ENCODE measurements at places on chromosomes 4 and X.

- no peak for DNase-seq
Measured at GRCh38 chr4:98630737-98631454, 27.5 kb downstream of the TSPAN5 start.

DNA sequence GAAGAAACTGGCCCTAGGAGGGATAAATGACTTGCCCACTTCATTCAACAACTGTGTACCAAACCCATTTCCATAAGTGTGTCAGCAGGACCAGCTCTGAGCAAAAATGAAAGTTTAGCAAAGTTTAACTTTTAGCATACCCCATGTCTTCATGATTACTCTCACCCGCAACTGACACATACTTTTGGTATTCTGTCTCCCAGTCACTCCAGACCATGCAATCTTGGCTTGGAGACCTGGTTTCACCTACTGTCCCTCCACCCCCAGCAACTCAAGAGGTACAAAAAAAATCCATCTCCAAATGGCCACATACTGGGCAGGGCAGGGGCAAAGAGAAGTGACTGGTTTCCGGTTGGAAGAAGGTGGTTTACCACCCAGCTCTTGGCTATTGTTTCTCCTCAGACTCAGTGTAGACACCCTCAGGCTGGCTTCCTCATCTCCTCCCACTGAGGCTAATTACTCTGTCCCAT lies 79.8 kb downstream of the RLIM start:
- no peak for DNase-seq

DNA sequence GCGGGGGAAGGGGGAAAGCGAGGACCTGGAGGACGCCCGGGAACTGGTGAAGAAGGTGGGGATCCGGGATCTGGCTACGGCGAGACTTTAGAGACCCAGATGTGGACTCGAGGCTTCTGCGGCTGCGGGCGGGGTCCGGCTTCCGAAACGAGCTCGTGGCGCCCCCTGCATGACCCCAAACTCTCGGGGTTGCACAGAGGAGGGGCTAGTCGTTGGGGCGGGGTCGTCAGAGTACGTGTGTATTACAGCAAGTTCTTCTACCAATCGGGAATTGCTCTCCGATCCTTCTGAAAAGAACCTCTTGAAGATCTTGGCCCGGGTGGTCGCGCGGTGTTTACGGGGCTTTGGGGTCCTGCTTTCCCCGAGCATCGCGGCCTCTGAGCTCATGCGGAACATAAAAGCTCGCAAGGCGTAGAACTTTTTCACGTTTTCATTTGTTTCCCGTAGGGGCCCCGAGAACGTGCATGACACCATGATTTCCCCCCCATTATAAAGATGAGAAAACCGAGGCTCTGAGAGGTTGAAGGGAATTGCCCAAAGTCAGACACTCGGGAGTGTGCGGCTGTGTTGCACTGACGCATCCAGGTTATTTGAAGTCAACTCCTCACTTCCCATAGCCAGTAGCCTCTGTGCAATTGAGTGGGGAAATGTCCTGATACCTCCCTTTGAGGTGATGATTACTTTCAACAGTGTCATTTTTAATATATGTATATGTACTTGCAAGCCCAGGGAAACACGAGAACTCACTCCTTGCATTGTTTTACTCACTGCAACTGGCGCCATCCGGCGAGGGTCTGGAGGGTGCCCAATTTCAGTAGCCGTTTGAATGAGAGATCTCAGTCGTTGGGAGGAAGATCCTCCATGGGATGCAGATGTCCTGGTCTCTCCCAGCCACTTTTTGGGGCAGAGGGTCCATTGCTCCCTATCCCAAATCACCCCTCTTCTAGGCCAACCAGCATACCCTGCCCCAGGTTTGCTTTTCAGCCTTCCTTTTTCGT lies at the start of gene BEND4:
Gene BEND4, minus strand, starts transcription at position 149 of the 998 bp plus-strand sequence. CDS start 512 bp downstream, outside the sequence.
- DNase-seq: peak; percentile 5

DNA sequence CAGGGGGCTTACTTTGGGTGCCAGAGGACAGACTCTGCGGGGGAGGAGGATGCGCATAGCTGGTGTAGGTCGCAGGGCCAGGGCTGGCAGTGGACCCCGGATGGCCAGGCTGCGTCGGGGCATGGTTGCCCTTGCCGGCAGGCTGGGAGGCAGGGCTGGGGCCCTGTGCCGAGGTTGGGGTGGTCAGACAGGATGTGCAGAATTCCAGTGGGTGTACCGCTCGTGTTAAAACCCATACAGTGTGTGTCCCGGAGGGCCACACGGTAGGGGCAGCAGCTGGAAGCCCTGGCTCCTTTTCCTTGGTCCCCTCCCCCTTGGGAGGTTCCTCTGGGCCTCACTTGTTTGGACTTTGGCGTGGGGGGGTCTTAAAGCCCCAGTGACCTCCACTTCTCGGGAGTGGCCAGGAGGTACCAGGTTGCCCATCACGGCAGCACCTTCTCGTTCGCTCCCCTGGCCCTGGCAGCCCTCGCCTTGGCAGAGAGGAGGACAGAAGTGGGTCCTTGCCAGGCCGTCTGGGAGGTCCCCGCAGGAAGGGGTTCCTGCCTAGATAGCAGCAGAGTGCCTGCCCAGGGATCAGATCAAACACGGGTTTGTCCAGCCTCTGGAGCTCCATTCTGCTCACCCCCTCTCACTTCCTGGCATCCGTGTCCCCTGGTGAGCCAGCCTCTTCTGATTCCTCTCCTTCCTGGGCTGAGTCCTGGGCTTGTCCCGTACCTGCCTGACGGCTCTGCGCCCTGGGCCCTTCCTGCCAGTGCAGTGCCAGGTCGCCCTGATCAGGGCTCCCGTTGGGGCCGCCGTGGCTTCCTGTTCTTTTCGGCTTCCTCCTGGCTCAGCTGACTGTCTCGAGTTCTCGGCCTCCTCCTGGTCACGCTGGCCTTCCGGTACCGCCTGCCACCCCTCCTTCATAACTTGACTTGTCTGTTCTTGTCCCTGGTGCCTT lies 56.7 kb upstream of the HGFAC start:
- DNase-seq: no peak

DNA sequence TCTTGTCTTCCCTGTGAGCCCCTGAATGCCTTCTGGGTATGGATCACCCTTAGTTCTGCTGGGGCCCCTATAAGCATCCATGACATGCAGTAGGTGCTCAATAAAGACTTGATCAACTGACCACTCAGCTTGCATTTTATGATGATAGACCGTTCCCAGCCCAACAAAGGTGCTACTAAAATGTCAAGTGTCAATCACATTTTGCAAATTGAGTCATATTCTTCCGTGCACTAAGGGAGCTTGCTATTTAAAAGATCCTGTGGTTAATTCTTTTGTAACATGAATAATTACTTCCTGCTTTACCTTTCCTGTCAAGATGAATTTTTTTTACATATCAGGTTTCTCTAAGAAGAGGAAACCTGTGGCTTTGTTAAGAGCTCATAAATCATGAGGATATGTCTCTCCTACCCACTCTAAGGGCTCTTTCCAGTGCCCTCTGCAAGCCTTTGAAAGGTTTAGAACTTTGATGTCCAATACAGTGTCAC lies 47.6 kb downstream of the SH3KBP1 start:
- DNase-seq: no peak

GRCh38 chr4:81621490-81621889 lies 149.8 kb upstream of the RASGEF1B start:
- DNase-seq: no peak

DNA sequence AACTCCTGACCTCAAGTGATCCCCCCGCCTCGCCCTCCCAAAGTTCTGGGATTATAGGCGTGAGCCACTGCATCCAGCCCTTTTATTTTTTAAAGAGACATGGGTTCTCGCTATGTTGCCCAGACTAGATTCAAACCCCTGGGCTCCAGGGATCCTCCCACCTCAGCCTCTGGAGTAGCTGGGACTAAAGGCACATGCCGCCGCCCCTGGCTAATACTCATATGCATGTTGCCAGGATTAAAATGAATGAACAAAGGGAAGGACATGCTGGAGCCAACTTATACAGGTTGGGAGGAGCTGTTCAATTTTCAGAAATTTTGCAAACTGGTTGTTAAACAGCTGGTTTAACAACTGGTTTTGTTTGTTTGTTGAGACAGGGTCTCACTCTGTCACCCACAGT lies 1.4 kb upstream of the FTSJ1 start:
- no peak for DNase-seq

DNA sequence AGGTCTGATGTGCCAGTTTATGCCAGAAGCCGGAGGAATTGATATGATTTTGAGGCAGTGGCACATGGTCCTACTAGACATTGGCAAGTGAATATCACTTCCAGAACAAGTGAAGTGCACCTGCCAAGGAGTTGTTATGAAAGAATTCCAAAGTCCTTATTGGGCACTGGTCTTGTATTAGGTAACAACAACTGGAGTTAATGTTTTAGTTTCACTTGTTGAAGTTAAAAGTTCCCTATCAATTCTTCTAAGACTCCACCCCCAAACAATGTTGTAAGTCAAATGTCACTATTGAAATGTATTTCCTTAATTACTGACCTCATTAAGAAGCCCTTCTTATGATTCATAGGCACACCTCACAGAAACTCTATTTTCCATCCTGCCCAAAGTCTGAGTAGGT lies 3.1 kb downstream of the TET2 start:
- no peak for DNase-seq

DNA sequence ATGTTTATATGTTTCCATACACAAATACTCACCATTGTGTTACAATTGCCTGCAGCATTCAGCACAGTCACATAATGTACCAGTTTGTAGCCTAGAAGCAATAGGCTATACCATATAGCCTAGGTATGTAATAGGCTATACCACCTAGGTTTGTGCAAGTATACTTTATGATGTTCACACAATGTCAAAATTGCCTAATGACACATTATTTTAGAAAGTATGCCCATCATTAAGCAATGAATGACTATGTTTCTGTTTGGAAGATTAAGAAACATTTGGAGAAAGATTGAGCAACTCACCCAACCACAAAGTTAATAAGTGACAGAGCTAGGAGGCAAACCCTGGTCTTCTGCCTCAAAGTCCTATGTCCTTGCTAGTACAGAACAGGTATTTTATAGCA lies 96.8 kb upstream of the GRIA3 start:
- no peak for DNase-seq

GRCh38 chr4:57234252-57234775 lies 124.1 kb upstream of the IGFBP7 start:
- DNase-seq: no peak

- DNase-seq: no peak
Measured at GRCh38 chrX:148913971-148914370, 413.6 kb downstream of the AFF2 start.

DNA sequence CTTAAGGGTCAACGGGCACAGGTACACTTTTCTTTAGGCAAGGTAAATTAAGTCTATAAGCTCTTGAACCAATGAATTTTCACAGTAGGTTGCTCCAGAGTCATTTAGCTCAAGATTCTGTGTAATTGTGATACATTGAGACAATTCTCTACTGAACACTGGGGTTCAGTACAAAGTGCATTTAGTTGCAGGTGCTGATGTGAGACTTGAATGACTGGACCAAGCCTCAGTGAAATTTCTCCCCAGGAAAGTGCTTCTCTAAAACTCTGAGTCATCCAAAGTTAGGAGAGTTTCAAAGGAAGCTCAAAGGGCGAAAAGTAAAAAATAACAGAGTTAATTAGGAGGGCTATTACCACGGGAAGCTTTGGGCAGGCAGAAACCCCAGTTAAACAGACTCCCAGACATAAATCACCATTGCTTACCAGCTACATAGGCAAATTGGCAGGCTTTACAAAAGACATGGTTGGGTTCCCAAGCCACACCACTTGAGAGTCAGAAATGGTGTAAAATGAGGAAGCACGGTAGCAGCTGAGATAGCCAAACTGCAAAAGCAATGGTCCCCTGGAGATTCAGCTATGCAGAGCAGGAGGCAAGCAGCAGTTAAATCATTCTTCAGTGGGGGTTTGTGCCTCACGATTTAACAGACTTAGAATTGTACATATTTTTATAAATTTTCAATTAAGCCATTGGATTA lies 202.6 kb downstream of the PCDH19 start:
- DNase-seq: no peak

GRCh38 chrX:105483011-105483410 lies 262.5 kb upstream of the TEX13A start:
- no peak for DNase-seq

GRCh38 chr4:25870081-25870480 lies 7.3 kb upstream of the SEL1L3 start:
- no peak for DNase-seq

DNA sequence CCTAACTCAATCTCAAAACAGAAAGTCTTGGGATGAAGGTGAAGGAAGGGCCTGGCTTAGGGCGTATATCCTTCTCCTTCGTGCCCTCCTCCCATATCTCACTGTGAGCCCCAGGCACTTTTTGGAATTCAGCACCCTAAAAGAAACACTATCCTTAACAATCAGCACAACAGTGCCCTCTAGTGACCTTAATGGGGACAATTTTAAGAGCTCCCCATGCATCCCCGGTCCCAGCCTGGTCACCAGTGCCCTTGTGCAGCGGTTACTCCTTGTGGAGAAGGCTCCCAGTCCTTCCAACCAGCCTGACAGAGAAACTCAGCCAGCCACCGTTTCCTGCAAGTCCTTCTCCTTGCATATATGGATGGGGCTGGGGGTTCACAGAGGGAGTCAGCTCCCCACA lies 4.2 kb downstream of the PAK3 start:
- peak; percentile 21 for DNase-seq

- DNase-seq: no peak
Measured at GRCh38 chrX:37608156-37608555, 36.7 kb downstream of the LANCL3 start.

DNA sequence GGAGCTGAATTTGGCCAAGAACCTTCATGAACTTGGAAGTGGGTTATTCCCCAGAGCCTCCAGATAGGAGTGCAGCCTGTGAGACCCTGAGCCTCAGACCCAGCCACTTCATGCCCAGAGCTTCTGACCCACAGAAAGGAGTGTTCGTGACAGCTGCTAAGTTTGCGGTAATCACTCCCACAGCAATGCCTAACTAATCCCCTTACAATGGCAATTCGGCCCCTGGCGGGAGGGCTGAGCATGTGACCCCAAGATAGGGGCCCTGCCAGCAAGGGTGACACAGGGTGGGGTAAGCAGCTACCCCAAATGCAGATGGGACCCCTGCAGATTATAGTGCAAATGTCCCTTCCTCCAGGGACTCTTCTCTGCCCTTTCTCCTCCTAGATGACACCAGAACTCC lies 22.5 kb downstream of the PNMA6E start:
- no peak for DNase-seq

DNA sequence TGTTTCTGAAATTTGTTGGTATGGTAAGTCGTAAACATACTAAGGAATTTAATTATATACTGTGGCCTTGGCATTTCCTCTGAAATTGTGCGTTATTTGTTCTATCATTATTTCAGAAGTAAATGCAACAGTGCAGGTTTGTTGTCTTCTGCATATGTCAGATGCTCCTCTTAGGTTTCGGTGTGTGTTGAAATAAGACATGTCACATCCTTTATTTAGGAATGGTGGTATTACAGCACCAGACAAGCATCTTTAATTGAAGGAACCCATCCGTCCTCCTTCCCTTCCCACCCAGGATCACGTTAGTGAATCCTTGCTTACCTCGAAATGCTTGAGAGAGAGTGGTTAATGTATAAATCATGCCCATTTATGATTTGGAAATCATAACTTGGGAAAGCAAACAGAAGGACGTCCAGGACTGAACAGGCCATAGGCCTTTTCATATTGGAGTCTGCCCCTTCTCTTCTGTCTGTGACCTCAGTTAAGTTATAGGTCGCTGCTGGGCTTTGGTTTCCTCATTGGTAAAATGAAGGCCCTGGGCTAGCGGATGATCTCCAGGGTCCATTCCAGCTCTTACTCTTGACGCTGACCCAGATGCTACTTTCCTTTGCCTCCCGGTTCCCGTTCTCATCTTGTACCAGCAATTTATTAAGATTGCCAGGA lies 134.1 kb downstream of the KLHL8 start:
- no peak for DNase-seq
